ENCODE measurements at places on chromosomes 2 and 18.

GRCh38 chr2:68824831-68825230 lies 46.4 kb downstream of the BMP10 start:
- DNase-seq: no peak

DNA sequence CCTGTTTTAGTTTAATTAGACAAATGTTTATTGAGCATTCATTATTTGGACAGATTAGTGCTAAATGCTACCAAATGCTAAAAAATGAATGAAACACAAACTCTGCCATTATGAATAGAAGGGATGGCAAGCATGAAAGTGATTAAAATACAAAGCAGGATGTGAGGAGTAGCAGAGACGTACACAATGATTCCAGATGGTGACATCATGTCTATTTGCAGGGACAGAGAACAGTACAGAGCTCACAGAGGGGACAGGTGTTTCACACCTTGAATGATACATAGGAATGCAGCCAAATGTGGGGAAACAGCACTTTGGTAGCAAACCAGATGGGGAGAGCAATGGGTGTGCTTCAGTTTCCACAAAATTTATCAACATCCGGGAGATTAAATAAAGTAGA lies 76.3 kb downstream of the CD226 start:
- DNase-seq: no peak

DNA sequence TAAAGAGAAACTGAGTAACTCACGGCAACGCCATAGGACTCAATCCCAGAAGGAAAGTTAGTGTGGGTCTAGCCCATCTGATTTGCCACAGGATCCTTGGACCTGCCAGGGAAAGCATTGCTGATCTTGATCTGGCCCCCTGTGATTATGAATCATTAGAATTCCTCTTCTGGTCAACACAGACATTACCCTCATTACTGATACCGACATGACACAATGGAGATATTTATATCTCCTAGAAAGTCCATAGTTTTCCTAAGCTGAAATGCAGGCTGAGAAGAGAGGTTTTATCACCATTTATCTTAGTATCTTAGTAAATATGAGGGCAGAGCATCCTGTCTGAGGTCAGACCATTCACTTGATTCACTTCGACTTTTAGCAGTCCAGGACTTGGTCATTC lies 75.5 kb upstream of the CCDC68 start:
- no peak for DNase-seq

DNA sequence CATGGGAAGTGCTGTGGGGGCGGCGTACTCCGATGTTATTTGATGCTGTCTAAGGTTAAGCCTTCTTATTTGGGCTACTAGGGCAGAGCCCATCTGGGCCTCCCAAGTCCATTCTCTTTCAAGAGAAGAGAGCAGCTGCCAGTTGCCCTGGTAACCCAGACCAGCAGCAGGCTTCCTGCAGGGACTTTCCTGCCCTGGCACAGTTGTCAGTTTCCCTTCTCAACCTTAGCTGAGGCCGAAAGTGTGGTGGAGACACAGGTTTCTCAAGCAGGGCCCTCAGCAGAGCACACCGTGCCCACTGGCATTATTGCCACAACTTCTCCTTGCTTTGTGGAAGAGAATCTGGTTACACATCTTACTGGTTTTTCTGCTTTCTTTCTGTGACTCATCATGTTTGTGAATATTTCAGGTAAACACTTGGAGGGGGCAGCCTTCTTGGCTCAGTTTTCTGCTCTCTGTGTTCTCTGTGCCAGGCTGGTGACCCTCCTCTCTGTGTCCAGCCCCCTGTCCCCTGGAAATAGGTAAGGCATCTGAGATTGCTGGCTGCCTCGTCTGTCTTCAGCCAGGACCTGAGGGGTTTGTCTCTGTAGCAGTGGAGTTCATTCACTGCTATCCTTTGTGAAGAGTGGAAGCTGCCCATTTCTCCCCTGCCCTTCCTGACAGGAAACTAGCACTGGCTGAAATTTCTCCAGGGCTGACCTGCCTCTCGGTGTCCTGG lies 111.0 kb downstream of the B3GNT2 start:
- peak; percentile 21 for DNase-seq

DNA sequence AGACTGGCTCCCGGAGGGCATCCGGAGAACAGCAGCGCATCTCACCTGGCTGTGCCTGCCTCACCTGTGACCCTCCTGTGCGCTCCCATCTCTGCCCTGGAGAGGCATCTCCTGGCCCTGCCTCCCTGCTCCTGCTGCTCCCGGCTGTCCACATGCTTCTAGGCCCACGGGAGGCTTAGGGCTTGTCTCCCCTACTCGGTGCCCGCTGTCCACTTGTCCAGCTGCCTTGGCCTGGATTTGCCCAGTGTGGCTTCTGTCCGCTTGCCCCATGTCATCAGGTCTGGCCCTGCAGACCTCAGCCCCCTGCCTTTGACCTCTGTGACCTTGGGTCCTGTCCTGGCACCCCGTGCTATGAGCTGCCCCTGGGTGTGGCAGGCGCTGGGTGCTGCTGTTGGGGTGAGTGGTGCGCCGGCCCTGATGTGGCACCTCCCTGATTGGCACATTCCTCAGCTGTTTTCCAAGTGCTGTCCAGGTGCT lies 4.5 kb downstream of the BOK start:
- DNase-seq: no peak

DNA sequence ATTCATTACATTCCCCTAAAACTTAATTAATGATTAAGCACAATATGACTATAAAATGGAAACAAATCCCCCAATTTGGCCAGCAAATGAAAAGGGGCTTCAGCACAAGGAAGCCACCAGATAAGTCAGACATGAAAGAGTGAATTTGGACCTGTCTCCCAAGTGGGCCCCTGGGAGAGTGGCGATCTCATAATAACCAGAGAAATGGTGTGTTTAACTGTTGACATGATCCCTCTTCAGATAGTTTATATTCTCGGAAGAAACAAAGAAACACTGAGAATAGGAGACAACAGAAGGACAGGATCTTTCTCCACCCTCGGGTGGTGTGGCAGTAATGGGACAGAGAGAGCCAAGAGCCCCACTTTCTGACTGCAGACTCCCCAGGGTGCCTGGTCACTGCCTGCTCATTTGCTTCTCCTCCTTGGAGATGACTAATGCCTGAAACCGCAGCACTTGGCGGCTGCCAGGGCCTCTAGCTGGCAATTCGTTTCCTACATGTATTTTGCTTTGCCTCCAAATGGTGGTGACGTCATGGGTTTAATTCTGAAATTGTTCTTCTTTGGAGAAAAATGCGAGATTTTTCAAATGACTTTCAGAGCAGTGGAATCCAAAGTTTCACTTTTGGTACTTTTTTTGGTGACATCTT lies 46.4 kb upstream of the SPP2 start:
- DNase-seq: no peak

DNA sequence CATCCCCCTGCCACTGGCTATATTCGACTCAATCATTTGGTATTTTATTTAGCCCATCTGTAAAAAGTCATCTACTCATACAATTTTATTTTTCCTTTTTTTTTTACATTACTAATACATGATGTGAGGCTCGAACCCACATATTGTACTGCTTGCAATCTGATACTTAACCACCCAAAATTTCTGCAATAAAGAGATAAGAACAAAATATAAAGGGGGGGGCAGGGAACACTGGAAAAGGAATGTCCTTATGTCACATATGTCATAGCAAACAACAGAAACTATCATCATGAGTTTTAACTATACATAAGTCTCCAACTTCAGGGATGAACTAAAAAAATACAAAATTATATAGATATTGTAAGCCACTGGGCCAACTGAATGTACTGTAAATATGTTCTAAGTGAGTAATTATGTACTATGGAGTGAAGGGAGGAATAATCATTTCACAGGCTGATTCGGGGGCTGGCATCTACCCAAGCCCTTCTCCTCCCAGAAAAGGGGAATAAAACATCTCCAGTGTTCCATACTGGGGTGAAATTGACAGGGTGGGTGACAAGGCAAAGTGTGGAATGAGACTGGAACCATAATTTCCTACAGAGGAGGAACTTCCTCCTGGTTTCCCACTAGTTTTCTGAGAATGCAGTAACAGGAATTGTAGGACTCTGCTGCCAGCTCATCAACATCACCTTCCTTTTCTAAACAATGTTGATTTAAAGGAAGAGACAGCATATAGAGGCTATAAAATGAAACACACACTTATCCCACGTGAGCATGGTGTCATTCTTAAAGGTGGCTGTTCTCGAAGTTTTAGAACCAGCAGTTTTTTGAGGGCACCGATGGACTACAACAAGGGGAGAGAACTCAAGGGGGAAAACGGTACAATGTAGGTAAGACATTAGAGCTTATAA lies 79.5 kb downstream of the FARSB start:
- no peak for DNase-seq

- DNase-seq: no peak
Observed at GRCh38 chr2:226411727-226412360, 387.8 kb downstream of the IRS1 start.

- DNase-seq: no peak
Observed at GRCh38 chr2:209496586-209496982, 72.7 kb downstream of the MAP2 start.

GRCh38 chr2:234863043-234863934 lies 88.5 kb upstream of the SH3BP4 start:
- DNase-seq: no peak

DNA sequence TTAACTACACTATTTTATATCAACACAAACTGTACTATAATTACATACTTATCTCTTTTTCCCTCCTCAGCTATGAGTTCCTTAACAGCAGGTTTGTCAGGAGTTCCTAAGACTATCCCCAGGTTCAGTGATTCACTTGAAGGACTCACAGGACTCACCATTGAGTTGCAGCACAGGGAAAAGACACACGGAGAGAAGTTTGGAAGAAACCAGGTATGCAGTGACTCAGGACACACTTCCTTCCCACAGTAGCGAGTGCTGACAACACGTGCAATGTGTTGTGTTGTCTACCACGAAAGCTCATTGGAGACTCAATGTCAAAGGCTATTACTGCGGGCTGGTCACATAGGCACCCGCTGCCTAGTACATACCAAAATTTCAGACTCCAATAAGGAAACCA lies 32.0 kb downstream of the MGAT4A start:
- no peak for DNase-seq

DNA sequence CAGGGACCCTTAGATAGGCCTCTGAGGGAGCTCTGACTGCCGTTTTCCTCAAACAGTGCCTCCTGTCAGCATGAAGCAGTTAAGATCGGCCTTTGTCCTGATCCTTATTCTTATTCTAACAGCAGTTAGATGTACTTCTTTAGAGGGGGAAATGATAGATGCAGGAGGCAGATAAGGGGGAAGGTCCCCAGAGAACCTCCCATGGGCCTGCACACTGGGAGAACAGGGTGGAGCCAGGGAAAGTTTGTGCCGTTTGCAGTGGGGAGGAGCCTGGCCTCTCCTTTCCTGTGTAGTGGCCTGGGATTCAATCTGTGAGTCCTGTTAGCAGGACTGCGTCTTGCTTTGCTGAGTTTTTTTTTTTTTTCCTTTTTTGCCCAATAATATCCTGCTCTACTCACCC lies 7.9 kb upstream of the INPP4A start:
- DNase-seq: no peak

GRCh38 chr2:110875384-110875725 lies 143.0 kb downstream of the ACOXL start:
- no peak for DNase-seq

DNA sequence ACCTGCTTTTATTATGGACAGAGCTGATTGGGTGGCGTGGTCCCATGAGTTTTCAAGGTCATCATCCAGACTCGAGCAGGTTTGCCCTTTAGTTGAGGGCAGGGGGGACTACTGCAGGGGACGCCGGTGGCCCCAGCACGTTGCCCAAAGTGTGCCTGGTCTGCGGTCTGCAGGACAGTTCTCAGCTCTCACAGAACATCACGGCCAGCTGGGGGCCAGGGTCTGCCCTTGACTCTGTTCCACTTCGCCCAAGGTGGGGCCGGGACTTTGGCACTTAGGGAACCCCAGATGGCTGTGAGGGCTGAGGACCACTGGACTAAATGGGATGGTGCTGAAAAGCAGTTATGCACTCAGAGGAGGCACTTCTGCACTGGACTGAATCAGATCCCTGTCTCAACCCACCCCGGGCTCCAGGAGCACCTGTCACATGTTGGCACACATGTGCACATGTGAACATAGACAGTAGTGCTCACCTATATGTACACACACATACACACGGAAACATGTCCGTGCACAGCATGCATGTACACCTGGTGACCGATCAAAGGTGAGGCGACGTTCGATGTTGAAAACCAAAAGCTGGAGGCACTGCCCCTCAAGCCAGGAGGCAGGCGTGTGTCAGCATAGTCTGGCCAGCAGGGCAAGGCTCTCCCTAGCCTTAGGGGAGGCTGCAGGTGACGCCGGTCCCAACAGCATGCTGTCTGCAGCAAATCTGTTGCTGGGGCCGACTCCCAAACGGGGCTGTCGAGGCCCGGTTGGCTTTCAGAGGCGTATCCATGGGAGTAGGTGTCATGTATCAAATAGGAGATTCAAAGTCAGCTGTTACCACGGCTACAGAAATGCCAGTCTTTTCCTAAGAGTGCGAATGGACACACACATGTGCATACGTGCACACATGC lies 10.2 kb downstream of the ANO7 start:
- no peak for DNase-seq

- no peak for DNase-seq
Observed at GRCh38 chr2:181823405-181823804, 68.1 kb upstream of the ITPRID2 start.

GRCh38 chr2:238869293-238870124 lies 21.6 kb downstream of the TWIST2 start:
- DNase-seq: no peak

GRCh38 chr2:19688059-19688458 lies 213.7 kb downstream of the TTC32 start:
- no peak for DNase-seq

DNA sequence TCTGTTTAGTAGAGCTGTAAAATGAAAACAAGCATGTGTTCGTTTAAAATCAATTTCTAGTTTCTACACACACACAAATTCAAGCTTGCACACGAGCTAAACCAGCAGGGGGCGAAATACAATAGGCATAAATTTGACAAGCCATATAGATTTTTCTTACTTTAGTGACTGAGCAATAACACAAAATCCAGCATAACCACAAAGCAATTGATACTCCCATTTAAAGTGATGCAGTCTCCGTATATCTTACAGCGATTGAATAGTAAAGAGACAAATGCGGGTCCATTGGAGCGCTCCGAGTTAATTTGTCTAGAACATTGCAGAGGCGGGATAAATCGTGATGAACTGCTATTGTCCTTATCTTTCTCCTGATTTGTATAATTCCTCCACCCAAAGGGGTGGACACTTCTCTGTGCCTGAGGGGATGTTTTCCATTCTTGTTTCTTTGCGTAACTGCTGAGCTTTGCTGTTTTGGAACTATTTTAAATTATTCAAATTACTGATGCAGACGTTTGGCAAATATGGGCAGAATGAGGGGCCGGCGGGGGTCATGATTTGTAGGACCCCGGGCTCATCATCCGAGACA lies 1.2 kb upstream of the AFTPH start:
- peak; percentile 53 for DNase-seq

GRCh38 chr18:37564711-37565100 lies 892 bp downstream of the CELF4 start:
- DNase-seq: no peak

DNA sequence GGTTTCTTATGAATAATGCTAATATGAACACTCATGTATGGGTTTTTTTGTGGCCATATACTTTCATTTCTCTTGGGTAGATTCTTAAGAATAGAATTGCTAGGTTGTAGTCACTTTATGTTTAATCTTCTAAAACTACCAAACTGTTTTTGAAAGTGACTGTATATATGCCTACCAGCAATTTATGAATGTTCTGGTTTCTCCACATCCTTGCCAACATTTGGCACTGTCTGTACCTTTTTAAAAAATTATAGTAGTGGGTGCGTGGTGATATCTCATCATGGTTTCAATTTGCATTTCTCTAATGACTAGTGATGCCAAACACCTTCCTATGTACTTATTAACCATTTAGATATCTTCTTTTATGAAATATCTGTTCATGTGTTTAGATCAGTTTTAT lies 110.6 kb upstream of the RIOK3 start:
- no peak for DNase-seq
